Panc1 (cell line): ENCODE measurements at places on chromosomes 3 and 15. TPM values are rescaled to one million over a fixed set of nuclear protein-coding genes. Genes with fewer than 3 reads are reported as not detected.

- no peak overlapping the region for H3K27ac ChIP-seq
- no peak for DNase-seq
- no peaks in the 10 kb centered on the region for H3K36me3 ChIP-seq
- no peaks in the 10 kb centered on the region for H3K27me3 ChIP-seq
- no peak overlapping the region for H3K4me3 ChIP-seq
Observed at GRCh38 chr3:73513260-73513659, 111.5 kb downstream of the PDZRN3 start.

DNA sequence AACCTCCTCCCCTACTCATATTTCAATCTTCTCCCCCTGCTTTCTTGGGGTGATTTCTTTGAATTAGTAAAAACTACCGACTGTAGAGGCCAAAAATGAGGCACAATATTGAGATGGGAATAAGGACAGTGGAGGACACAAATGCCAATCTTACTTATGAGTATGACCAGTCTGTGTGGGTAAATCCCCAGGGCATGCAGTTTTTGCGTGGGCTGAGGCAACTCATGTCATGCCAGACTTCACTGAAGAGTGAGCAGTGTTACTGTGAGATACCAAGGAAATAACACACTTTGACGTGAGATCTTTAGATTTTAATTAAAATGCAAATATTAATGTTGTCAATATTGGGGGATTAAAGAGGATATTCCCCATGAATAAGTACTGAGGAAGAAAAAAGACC is 254.3 kb upstream of the ICE2 start:
- no peaks in the 10 kb centered on the region for H3K36me3 ChIP-seq
- no peak overlapping the region for H3K4me3 ChIP-seq
- H3K27me3 ChIP-seq = 0 out of 2 replicates have a peak, but pooled peaks cover 2% of the 10 kb centered on the region
- H3K27ac ChIP-seq = no peak overlapping the region
- H3K4me1 ChIP-seq = no peaks in the 10 kb centered on the region

GRCh38 chr3:171874879-171875278 is 31.7 kb downstream of the TMEM212 start:
- H3K4me1 ChIP-seq = peaks cover 3% of the 10 kb centered on the region; the same call in 1 of the 2 replicates
- peaks cover 4% of the 10 kb centered on the region; the same call in 1 of the 2 replicates for H3K27me3 ChIP-seq
- H3K4me3 ChIP-seq = no peak overlapping the region
- no peak for DNase-seq
- H3K27ac ChIP-seq = no peak overlapping the region
- H3K36me3 ChIP-seq = no peaks in the 10 kb centered on the region

DNA sequence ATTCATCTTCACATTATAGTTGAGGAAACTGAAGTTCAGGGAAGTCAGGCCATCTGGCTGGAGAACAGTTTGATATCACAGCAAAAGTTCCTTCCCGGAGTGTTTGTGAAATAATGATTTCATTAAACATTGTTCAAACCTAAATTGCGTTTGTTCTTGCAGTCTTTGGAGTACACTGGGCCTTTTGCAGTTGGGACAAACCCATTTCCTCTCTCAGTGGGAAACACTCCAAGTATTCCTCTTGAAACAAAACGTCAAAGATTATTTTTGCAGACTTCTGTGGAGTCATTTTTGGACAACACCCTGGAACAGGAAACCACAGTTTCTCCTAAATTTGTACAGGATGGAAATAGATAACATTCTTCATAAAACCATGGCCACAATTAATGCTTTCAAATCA is 287.5 kb downstream of the PTPRG start:
- no peak overlapping the region for H3K4me3 ChIP-seq
- no peaks in the 10 kb centered on the region for H3K27me3 ChIP-seq
- H3K27ac ChIP-seq = no peak overlapping the region
- no peaks in the 10 kb centered on the region for H3K36me3 ChIP-seq
- no peak for DNase-seq

- H3K36me3 ChIP-seq = no peaks in the 10 kb centered on the region
- no peak for DNase-seq
- no peak overlapping the region for H3K4me3 ChIP-seq
- no peaks in the 10 kb centered on the region; the same call in 1 of the 2 replicates for H3K27me3 ChIP-seq
Observed at GRCh38 chr3:135349254-135349948, 554.3 kb downstream of the EPHB1 start.

DNA sequence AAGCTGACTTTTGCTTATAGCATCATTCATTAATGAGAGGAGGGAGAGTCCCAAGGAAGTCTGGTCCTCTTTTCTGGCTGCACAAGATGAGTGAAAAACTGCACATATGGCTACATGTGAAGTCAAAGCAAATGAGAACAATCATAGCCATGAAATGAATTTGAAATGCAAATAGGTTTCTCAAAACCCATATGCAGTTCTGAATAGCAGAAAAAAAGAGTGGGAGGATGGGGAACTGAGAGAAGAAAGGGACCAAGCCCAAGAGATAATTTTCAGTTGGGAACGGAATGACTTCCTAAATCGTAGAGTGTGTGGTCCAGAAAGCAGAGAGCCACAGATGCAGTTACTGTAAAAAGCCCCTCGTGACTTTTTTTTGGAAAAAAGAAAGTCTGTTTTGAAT is 66.3 kb downstream of the GTPBP8 start:
- DNase-seq = no peak
- no peaks in the 10 kb centered on the region for H3K36me3 ChIP-seq
- peaks cover 5% of the 10 kb centered on the region for H3K27me3 ChIP-seq
- no peaks in the 10 kb centered on the region for H3K4me1 ChIP-seq
- H3K4me3 ChIP-seq = no peak overlapping the region

DNA sequence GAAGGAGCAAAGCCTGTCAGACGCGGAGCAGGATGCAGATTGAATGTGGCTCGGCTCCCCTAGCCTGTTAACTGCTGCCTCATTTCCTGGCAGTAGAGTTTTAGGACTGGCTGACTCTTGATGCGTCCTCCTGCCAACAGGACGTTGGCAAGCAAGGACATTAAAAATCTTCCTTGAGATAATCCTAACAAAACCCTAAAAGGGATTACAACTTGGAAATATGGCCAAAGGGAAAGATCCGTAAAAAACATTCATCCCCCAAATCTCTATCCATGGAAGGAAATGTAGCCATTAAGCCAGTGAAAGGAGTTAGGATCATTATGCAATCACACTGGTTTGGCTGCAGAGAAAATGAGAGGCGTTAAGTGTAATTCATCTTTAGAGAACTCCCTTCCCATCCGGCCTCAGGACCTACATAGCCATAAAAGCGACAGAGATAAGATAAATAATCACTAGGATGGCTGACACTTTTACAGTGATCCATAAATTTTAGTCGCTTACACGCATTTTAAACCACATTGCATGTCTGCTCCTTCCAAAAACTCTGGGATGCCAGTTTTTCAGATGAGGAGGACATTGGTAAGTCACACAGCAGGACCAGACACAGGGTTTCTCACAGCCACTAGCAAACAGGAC is 44.5 kb upstream of the C3orf80 start:
- DNase-seq = no peak
- H3K4me1 ChIP-seq = no peaks in the 10 kb centered on the region
- peaks cover 8% of the 10 kb centered on the region for H3K27me3 ChIP-seq
- no peaks in the 10 kb centered on the region for H3K36me3 ChIP-seq

GRCh38 chr3:60298141-60298540 is 953.1 kb downstream of the FHIT start:
- H3K27ac ChIP-seq = no peak overlapping the region
- no peaks in the 10 kb centered on the region for H3K36me3 ChIP-seq
- no peaks in the 10 kb centered on the region for H3K4me1 ChIP-seq
- H3K4me3 ChIP-seq = no peak overlapping the region
- H3K27me3 ChIP-seq = no peaks in the 10 kb centered on the region

DNA sequence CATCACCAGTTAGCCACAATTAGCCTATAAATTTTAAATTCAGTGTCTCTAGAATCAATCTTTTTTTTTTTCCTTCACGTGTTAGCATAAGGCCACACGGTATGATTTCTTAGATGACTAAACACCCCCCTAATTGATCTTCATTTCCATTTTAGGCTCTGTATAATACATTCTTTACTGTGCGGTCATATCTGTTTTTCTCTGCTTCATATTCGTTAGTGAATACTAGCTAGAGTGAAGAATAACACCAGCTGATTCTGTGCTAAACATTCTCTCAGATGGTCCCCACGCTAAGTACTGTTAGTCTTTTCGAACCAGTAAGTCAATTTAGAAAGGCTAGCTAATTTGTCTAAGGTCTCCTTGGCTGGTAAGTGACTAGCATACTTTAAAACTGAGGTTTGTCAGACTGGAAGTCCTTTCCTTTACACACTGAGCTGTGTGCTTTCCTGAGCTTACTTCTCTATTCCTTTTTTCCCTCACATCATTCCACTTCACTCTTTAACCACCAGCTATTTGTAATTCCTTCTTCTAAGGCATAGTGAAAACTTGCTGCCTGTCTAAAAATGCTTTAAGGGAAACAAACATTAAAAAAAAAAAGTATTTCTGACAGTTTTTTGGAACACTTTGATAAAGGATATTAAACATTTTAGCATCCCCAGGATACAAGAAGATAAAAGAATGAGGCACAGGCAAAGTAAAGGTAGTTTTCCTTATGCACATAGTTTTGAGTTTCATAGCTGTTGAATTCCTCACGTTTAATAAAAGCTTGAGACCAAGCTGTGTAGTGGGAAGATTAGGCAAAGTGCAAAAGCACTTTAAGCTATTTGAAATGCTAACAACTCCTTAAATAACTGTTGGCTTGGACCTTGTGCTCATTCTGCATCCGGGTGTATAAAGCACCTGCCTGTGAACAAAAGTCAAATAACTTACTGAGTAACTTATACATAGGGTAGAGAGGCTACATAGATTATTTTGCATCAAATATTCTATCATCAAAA is 17.1 kb downstream of the ZFAND6 start:
- no peak overlapping the region for H3K27ac ChIP-seq
- DNase-seq = no peak
- H3K4me3 ChIP-seq = no peak overlapping the region

- H3K27ac ChIP-seq = no peak overlapping the region
- no peak for DNase-seq
- no peaks in the 10 kb centered on the region for H3K36me3 ChIP-seq
- H3K4me3 ChIP-seq = no peak overlapping the region
Observed at GRCh38 chr3:133669949-133670524, 8.3 kb upstream of the TOPBP1 start.

DNA sequence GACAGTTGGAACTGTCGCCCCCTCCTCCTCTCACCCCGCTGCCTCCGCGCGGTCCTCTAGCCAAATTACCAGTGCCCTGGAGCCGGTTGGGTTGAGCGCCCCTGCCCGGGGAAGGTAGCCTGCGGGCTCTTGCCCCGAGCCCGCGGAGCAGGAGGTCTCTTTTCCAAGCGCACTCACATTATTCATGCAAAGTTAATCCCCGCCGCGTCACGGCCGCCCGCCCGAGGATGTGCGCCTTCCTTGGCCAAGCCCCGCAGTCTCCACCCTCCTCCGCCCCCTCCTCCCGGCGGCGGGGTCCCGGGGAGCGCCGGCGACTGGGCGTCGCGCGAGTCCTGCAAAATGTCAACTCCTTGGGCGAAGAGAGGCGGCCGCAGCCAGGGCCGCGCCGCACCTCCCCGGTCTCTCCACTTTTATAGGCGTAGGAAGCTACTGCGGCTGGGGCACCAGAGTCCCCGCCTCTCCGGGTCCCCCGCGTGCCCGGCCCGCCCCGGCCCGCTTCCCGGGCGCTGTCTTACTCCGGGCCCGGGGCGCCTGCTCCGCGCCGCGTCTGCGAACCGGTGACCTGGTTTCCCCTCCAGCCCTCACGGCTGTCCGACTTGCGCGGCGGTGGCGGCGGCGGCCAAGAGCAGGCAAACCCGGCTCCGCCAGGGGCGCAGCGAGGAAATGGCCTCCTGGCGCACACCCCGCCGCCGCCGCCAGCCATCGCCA is at the start of gene THRB:
THRB (minus strand) TSS at position 233 of the 708 bp plus-strand sequence.
- H3K4me1 ChIP-seq = no peaks in the 10 kb centered on the region; the same call in none of the 2 replicates
- no peaks in the 10 kb centered on the region for H3K27me3 ChIP-seq
- DNase-seq = no peak
- peak within 1 kb of the TSS; percentile 78 for H3K4me3 ChIP-seq

- H3K4me3 ChIP-seq = no peak overlapping the region
- no peak overlapping the region for H3K27ac ChIP-seq
- no peaks in the 10 kb centered on the region for H3K27me3 ChIP-seq
- H3K36me3 ChIP-seq = no peaks in the 10 kb centered on the region
Observed at GRCh38 chr3:80060664-80061063, 292.9 kb upstream of the ROBO1 start.

GRCh38 chr3:172120912-172121311 is 81.5 kb downstream of the FNDC3B start:
- H3K36me3 ChIP-seq = peaks cover 9% of the 10 kb centered on the region; the same call in 1 of the 2 replicates
- H3K4me1 ChIP-seq = peaks cover 17% of the 10 kb centered on the region
- H3K27ac ChIP-seq = no peak overlapping the region
- H3K4me3 ChIP-seq = no peak overlapping the region
- DNase-seq = no peak

GRCh38 chr3:64344721-64345207 is 119.5 kb upstream of the PRICKLE2 start:
- H3K4me1 ChIP-seq = no peaks in the 10 kb centered on the region
- DNase-seq = no peak
- H3K36me3 ChIP-seq = no peaks in the 10 kb centered on the region
- no peak overlapping the region for H3K27ac ChIP-seq
- H3K4me3 ChIP-seq = no peak overlapping the region
- H3K27me3 ChIP-seq = no peaks in the 10 kb centered on the region

DNA sequence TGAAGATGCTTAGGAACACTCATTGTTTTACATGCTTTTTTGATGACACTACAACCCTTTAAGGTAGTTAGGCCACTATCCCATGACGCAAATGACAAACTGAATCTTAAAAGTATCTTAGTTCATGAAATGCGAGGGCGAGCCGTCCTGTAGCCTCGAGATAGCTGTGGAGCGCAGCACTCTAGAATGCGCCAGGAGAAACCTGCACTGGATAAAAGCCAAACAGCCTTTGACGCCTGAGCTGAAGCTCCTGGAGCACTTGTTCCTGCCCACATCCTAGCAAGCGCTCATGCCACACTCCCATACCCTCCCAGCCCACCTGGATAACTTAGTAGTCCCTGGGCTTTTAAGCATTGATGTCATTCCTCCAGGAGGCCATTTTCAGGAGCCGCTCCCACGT is 516.9 kb downstream of the GABRG3 start:
- H3K36me3 ChIP-seq = no peaks in the 10 kb centered on the region
- no peaks in the 10 kb centered on the region for H3K27me3 ChIP-seq
- no peaks in the 10 kb centered on the region for H3K4me1 ChIP-seq

DNA sequence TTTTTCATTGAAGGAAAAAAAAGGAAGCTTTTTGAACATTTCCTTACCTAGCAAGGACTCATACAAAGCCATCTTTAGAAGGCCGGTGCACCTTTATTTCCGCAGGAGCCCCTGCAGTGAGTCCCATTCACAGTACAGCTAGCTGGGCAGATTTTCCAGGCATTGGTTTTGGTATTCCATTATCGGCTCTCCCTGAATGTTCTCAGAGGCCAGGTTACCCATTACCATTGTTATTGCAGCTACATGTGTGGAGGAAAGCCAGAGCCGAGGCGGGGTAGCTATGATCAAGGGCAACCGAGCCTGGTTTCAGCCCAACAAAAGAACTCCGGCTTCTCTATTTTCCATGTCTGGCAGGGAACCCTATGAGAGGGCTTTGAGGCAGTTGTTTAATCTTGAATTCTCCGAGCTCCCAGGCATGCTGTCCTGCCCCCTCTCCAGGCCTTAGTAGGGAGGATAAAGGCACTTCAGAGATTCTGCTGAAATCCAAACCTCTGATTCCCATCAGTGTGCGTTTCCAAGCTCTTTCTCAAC is 100.3 kb downstream of the LRRK1 start:
- H3K4me3 ChIP-seq = no peak overlapping the region
- H3K36me3 ChIP-seq = peaks cover 17% of the 10 kb centered on the region
- no peaks in the 10 kb centered on the region for H3K27me3 ChIP-seq
- H3K4me1 ChIP-seq = no peaks in the 10 kb centered on the region
- H3K27ac ChIP-seq = no peak overlapping the region

The CTXN2 gene
- total RNA-seq = 0.05 TPM

The GRM2 gene
- total RNA-seq = 0.21 TPM

The HYAL3 gene
- total RNA-seq = 3.9 TPM

The HHLA2 gene
- not detected for total RNA-seq
